ENCODE measurements at places on chromosomes 3 and 15.

- no peak for DNase-seq
These were observed 30.0 kb upstream of the SLC41A3 start for GRCh38 chr3:126113733-126114442.

GRCh38 chr3:82354228-82354627 is 592.8 kb upstream of the GBE1 start:
- DNase-seq = no peak

DNA sequence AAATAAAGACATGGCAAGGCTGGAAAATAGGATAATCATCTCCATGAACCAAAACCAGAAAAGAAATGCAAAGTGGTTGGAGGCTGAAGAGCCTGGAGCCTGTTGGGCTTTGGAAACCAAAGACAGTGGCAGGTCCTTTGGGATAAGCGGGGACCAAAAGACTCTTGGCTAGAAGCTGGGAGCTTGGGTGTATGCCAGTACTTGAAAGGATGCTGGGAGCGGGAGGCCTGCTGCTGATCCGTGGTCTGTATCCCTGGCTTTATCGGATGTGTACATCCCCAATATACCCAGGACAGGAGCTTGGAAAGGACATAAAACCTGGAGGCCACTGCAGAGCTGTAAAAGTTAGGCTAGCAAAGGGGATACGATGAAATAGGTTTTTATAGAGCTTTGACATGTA is 1.3 kb upstream of the CHRNB4 start:
- DNase-seq = no peak

DNA sequence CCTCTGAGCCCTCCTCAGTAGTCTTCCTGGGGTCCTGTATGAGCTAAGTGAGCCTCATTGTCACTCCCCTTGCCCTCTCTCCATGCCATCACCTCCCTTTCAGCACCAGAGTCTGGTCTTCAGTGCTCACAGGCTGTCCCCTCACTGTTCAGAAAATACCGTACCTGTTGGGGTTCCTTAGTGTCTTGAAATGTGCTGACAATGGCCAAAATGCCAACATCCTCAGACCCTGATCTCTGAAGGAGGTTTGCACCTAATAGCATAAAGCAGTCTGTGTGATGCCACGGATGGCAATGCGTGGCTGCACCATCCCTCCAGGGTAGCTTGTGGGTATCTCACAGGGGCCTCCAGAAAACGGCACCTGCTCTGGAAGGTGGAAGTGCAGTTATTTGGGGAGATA is 301.0 kb upstream of the TLE3 start:
- no peak for DNase-seq

GRCh38 chr3:101976473-101976872 is 127.2 kb downstream of the NFKBIZ start:
- no peak for DNase-seq

GRCh38 chr3:134057006-134057653 is 27.4 kb upstream of the SLCO2A1 start:
- DNase-seq = no peak

DNA sequence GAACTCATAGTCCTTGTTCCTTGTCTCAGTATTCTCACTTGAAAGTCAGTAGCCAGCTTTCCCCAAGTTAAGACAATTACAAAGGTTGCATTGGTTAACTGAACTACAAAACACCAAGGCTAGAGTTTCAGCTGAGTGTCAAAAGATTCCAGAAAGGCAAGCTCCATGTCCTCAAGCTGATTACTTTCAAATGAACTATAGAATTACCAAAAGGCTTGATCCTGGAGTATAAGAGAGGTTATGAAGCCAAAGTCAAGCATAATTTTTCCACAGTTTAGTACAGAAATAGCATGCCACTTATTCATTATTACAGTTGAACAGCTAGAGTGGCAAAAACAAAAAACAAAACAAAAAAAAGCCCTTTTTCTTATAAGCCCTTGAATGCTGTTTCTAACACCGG is 51.9 kb downstream of the ZBTB20 start:
- DNase-seq = no peak

GRCh38 chr3:96106701-96107100 is 707.7 kb upstream of the EPHA6 start:
- DNase-seq = no peak

- DNase-seq = no peak
These were observed 98.2 kb downstream of the PLCH1 start for GRCh38 chr3:155646669-155647068.
